Smooth muscle cell of trachea (primary cell): ENCODE measurements at places on chromosomes 11 and 22. TPM values are rescaled to one million over a fixed set of nuclear protein-coding genes. Genes with fewer than 3 reads are reported as not detected.

The CXCR5 gene
- under 0.01 TPM in 1 of 2 replicates, not detected in the other for total RNA-seq

The OR5AS1 gene
- total RNA-seq, result not detected in 2 replicates

The PHLDA2 gene
- total RNA-seq, result 2.3 and 5.5 TPM in 2 replicates

The OR4D5 gene
- total RNA-seq, result not detected in 2 replicates

The C1QTNF4 gene
- 0.15 and 0.17 TPM in 2 replicates for total RNA-seq

The KCNQ1 gene
- total RNA-seq, result under 0.01 and 0.66 TPM in 2 replicates

The NXPE2 gene
- total RNA-seq, result under 0.01 TPM in 1 of 2 replicates, not detected in the other

The APOA5 gene
- total RNA-seq, result not detected in 2 replicates

The DERL3 gene
- 0.17 TPM in 1 of 2 replicates, not detected in the other for total RNA-seq

The MUC2 gene
- total RNA-seq, result not detected in 2 replicates

The ADAMTS15 gene
- total RNA-seq, result 35.8 and 46.6 TPM in 2 replicates

The IL18 gene
- 0.33 and 0.87 TPM in 2 replicates for total RNA-seq

The FDXACB1 gene
- 3.5 and 4.1 TPM in 2 replicates for total RNA-seq

The BCO2 gene
- total RNA-seq, result 1.5 and 4.4 TPM in 2 replicates

The LRRC56 gene
- total RNA-seq, result 0.73 and 1.5 TPM in 2 replicates

The OR2AG2 gene
- 0.15 and 0.33 TPM in 2 replicates for total RNA-seq

The FAM180B gene
- 0.17 TPM in 1 of 2 replicates, not detected in the other for total RNA-seq

The LMO1 gene
- total RNA-seq, result not detected in 2 replicates

The THY1 gene
- 52.1 and 286 TPM in 2 replicates for total RNA-seq

The CHCHD10 gene
- total RNA-seq, result 0.58 and 2.5 TPM in 2 replicates

The SAA4 gene
- total RNA-seq, result not detected in 2 replicates

The HPS5 gene
- total RNA-seq, result 39.0 and 39.7 TPM in 2 replicates

The POU2AF2 gene
- total RNA-seq, result not detected in 2 replicates

The TTC12 gene
- total RNA-seq, result 13.1 and 19.7 TPM in 2 replicates

The OR2AT4 gene
- total RNA-seq, result not detected in 2 replicates

The MMP26 gene
- total RNA-seq, result not detected in 2 replicates

The GP1BB gene
- total RNA-seq, result 0.73 and 6.6 TPM in 2 replicates

The VPREB1 gene
- total RNA-seq, result not detected in 2 replicates

The DMC1 gene
- total RNA-seq, result 2.8 and 15.3 TPM in 2 replicates

The SLC22A12 gene
- not detected in 2 replicates for total RNA-seq

The RAC2 gene
- 2.8 and 4.0 TPM in 2 replicates for total RNA-seq

The HOATZ gene
- total RNA-seq, result not detected in 2 replicates

The OR10G8 gene
- total RNA-seq, result not detected in 2 replicates

The CADM1 gene
- 1.6 and 6.5 TPM in 2 replicates for total RNA-seq

The SLC5A4 gene
- under 0.01 TPM in 1 of 2 replicates, not detected in the other for total RNA-seq

The PARVG gene
- total RNA-seq, result 0.17 TPM in 1 of 2 replicates, not detected in the other

The TNRC6B gene
- 18.9 and 25.6 TPM in 2 replicates for total RNA-seq

The CATSPERZ gene
- total RNA-seq, result 0.44 and 0.66 TPM in 2 replicates

The OR4D11 gene
- total RNA-seq, result not detected in 2 replicates

The APOL5 gene
- 0.17 TPM in 1 of 2 replicates, not detected in the other for total RNA-seq

The PHETA2 gene
- 14.1 and 26.8 TPM in 2 replicates for total RNA-seq
